ENCODE measurements at places on chromosomes 3 and 15.
A peak's percentile ranks its signal among the peaks of the same experiment; 100 is the strongest.

- no peak for DNase-seq
Measured at GRCh38 chr15:73758461-73758860, 5.3 kb upstream of the INSYN1 start.

GRCh38 chr3:49427586-49427985 lies 1.5 kb downstream of the NICN1 start:
- peak; percentile 59 for DNase-seq

GRCh38 chr3:8157640-8158039 lies 344.0 kb upstream of the LMCD1 start:
- no peak for DNase-seq

GRCh38 chr3:161096771-161097367 lies 8.3 kb downstream of the B3GALNT1 start:
- peak; percentile 24 for DNase-seq

DNA sequence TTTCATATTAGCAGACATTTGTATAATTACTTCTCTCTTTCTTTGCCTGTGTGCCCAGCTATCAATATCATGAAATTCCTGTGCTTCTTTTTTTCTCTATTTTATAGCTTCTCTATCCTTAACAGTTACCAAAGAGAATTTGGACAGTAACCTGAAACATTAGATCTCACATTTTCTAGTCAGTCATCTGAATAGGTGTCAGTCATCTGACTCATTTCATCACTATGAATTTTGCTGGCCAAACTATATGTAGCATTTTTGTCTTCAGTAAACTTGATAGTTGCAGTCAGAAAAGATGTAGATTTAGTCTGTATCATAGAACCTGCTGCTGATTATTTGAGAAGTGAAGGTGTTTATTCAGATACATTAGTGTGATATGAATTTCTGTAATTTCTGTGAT lies 52.6 kb downstream of the HMG20A start:
- DNase-seq, result peak; percentile 20

DNA sequence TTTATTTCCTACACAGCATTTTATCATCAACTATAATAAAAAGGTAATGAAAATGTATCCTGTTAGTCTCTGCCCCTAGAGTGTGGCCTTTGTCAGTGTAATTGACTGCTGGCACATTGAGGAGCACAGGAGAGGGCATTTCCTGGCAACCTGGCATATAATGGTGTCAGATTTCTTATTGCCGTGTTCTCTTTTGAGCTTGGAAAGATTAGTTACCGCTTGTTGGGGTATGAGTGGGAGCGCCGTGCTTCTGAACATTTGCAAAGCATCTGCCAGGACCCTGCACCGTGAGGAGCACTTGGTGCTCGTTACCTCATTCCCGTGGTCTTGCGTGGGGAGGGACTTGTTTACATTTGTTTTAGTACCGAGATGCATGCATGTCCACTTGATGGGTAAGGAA lies 124.4 kb downstream of the PTPRG start:
- DNase-seq, result peak; percentile 52

- DNase-seq, result no peak
Measured at GRCh38 chr3:108493862-108494261, 16.5 kb downstream of the MYH15 start.
